ENCODE measurements at places on chromosomes 12 and 14. TPM values are rescaled to one million over a fixed set of nuclear protein-coding genes. Genes with fewer than 3 reads are reported as not detected.
A peak's percentile ranks its signal among the peaks of the same experiment; 100 is the strongest.

GRCh38 chr12:120007272-120007671, 18.2 kb downstream of the BICDL1 start:
- DNase-seq = no peak

DNA sequence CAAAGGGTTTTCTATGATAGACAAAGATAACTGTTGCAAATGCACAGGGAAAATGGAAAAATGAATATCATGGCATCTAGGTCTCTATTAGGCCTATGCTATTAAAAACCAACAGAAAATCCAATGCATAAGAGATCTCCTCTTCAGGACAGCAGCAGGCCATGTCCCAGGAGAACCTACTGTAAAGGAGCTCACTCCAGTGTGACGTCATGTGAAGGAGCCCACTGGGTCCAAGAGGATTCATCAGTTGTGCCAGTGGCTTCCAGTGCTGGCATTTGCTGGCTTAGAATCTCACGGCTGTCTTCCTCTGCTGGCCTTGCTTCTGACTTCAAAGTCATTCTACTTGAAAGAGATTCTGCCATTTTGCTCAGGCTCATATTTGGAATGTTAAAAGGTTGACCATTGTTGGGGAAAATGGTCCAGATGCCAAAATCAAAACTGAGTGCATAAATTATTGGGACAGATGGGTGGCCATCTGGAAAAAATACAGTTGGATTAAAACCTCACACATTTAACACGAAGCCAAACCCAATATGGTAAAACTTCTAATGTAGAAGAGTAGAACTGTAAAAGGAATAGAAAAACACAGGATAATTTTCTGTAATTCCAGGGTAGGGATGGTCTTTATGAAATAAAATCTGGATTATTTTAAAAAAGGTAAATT, 75.4 kb upstream of the ARID2 start:
- no peak for DNase-seq

- DNase-seq = peak; percentile 91
Measured at GRCh38 chr14:104800771-104801519, at the start of gene ZBTB42. ZBTB42 (plus strand) TSS chr14:104801101; CDS start chr14:104801198, 97 bp downstream.

DNA sequence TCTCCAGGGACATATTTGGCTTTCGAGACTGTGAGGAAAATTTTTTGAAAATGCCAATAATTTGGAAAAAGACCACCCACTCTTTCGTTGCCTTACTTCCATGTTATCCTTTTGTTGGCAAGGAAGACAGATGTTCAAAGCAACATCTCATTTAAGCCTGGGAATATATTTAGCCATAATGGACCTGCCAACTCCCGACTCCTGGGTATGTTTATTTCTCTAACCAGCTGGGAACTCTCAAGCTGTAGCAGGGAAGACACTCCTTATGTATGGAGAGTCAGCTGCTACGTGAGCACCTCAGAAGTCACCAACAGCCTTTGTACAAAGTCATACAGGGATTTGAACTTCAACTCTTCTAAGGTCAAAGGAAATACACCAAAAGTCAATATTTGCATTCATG, 96.5 kb upstream of the DAAM1 start:
- DNase-seq = no peak

- no peak for DNase-seq
Measured at GRCh38 chr12:95411466-95411865, 62.5 kb upstream of the METAP2 start.

DNA sequence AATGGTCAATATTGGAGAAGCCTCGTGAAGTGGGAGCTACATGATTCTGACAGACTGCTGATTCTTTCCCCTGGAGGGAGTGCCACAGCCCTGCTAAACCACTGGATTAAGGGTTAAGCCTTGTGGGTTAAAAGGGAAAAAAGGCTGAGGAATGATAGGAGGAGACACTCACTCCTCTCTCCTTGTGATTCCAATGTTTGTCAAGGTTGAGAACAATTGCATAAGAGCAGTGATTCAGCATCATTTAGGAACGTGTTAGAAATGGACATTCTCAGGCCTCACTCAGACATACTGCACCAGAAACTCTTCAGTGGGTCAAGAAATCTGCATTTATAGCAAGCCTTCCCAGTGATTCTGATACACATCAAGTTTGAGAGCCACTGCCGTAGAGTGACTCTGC, 87.8 kb upstream of the GZMB start:
- DNase-seq = no peak

GRCh38 chr12:53594897-53595615, 31.1 kb downstream of the ATF7 start:
- no peak for DNase-seq

GRCh38 chr12:68293347-68293746, 38.8 kb downstream of the MDM1 start:
- DNase-seq = no peak

GRCh38 chr12:47797441-47797840, 22.3 kb downstream of the HDAC7 start:
- no peak for DNase-seq

GRCh38 chr12:64500394-64500793, 48.5 kb downstream of the TBK1 start:
- DNase-seq = no peak

The RIPK3 gene
- 10.7 TPM for total RNA-seq

The TSPAN19 gene
- not detected for total RNA-seq

The RTN1 gene
- 10.8 TPM for total RNA-seq

The SLC41A2 gene
- 41.9 TPM for total RNA-seq

The BMAL2 gene
- 1.3 TPM for total RNA-seq

The PLD4 gene
- total RNA-seq = 0.33 TPM

The C1QL4 gene
- 0.33 TPM for total RNA-seq

The HSPA2 gene
- total RNA-seq = 12.2 TPM

The NAB2 gene
- total RNA-seq = 9.0 TPM

Data from breast epithelium (tissue), 4 donors.